Endothelial cell (in vitro differentiated cells): ENCODE measurements at places on chromosomes 2 and 18.

- DNase-seq: no peak
Observed at GRCh38 chr2:229884775-229885699, 36.8 kb downstream of the TRIP12 start.

DNA sequence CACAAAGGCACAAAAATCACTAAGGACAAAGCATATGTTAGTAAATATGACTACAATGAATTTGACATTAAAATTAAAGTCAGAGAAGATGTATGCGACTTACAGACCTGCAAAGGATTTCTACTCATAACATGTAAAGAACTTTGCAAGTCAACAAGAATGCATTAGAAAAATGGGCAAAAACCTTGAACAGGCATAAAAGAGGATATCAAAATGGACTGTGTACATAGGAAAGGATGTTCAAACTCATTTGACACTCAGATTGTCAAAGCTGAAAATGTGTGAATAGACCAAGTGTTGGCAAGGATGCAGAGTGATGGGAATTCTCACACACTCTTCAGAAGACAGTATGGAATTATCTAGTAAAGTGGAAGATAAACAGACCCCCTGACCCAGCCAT is 94.9 kb downstream of the MYOM1 start:
- DNase-seq: no peak

DNA sequence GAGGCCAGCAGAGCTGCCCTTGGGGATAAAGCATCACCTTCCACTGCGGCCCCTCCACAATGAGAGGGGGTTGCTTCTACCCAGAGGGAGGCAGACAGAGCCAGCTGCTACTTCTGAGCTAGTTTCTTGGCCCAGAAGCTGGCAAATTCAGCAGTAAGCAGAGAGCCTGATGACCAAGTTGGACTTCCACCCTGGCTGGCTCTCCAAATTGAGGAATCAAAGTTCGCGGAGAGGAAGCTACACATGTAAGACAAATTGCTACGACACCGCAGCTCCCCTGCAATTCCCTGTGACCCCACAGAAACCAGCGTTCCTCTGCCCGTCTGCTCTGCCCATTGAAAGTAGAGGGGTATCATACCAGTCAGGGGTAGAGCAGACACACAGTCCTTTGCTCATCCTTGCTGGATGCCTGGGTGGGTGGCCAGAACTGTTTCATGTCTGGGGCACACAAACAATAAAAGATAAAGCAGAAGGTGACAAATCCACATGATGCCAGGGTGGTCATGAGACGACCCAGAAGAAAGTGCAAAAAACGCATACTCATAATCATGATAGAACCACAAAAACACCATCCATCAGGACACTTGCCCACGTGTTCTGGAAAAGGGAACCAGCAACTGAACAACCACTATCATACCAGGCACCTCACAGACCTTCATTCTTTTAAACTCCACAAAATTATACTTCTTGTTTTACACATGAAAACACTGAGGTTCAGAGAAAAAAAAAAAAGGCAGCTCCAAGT is 5.4 kb downstream of the TFCP2L1 start:
- DNase-seq: no peak

- no peak for DNase-seq
Observed at GRCh38 chr18:69064063-69064462, 266.2 kb downstream of the CCDC102B start.

- DNase-seq: no peak
Observed at GRCh38 chr18:74013955-74014354, 133.7 kb downstream of the FBXO15 start.

DNA sequence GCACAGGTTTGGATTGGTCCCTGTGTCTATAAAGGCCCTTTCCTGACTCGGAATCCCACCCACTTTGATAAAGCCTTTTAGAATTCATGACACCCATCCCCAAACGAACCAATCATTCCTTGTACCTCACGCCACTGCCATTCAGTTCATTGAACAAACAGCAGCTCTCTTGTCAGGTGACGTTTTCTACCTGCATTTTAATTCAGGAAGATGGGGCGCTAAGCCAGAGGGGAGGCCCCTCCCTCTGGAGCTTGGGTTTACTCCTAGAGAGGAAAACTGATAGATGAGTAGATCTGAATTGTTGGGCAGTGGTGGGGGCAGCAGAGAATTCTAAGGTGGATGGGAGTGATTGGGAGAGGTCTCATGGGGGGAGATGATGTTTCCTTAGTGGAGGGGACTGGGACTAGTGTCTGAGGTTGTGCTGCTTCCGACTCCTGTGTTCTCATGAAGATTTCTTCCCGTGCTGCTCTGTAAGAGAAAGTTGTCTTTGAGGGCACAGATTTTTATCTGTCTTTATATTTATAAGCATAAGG is 9.6 kb downstream of the RRM2 start:
- no peak for DNase-seq

GRCh38 chr18:42545825-42546224 is 569.7 kb downstream of the RIT2 start:
- no peak for DNase-seq

DNA sequence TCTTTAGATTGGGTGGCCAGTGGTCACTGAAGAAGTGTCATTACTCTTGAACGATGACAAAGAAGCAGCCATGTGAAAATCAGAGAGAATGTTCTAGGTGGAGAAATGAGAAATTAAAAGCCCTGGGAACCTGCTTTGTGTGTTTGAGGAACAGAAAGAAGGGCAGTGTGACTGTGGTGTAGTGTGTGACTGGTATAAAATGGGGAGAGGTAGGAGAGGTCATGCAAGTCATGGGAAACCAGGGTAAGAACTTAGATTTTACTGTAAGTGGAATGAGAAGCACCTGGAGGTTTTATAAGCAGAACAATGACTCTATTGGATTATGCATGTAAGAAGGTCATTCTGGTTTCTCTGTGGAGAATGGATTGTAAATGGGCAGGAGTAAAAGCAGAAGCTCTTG is 12.2 kb downstream of the ICOS start:
- no peak for DNase-seq

DNA sequence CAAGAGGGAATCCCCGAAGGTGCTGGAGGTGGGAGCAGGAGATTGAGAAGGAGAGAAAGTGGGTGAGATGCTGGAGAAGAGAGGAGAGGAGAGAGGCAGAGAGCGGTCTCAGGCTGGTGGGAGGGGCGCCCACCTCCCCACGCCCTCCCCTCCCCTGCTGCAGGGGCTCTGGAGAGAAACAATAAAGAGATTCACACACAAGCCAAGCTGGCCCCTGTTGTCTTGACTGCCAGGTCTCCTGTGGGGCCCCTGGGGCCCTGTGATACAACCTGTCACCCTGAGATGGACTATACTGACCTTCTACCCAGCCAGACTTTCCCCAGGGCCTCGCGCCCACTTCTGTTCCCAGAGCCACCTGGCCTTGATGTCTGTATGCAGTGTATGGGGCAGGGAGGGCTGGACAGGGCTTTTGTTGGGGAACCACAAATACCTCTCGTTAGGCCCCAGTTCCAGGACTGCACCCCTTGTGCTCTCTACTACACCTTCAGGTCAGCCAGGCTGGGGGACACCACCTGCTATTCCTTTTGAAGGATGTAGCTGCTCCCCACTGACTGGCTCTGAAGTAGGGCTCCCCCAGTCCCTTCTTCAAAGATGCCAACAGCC is 8.0 kb upstream of the SPEG start:
- DNase-seq: no peak
